A549 treated with DMSO at 1 μM for 4 hours (cell line): ENCODE measurements at places on chromosomes 2 and 18. TPM values are rescaled to one million over a fixed set of nuclear protein-coding genes. Genes with fewer than 3 reads are reported as not detected.

The PDE1A gene
- total RNA-seq: 0.09 to 0.11 TPM (median 0.10 TPM) in 4 of 5 replicates, not detected in the other

The ANO7 gene
- total RNA-seq: 1.9 to 2.6 TPM (median 2.1 TPM) in 5 replicates

The IL1F10 gene
- not detected in 5 replicates for total RNA-seq

The KLHL14 gene
- total RNA-seq: not detected in 5 replicates

The GKN1 gene
- total RNA-seq: 0.57 to 0.74 TPM (median 0.71 TPM) in 5 replicates

The IL1RL2 gene
- total RNA-seq: not detected in 5 replicates

The UGT1A5 gene
- total RNA-seq: 0.04 TPM in 1 of 5 replicates, not detected in the others

The SLC5A7 gene
- not detected in 5 replicates for total RNA-seq

The TMEM169 gene
- 0.40 to 0.91 TPM (median 0.63 TPM) in 5 replicates for total RNA-seq

The ALPI gene
- total RNA-seq: 0.02 TPM in 1 of 5 replicates, not detected in the others

The ALPG gene
- total RNA-seq: 0.07 to 0.15 TPM (median 0.13 TPM) in 4 of 5 replicates, not detected in the other

The MAIP1 gene
- 34.5 to 40.0 TPM (median 37.3 TPM) in 5 replicates for total RNA-seq

The GDF7 gene
- total RNA-seq: 0.02 to 0.05 TPM (median 0.05 TPM) in 5 replicates

The RND3 gene
- 55.6 to 70.9 TPM (median 62.1 TPM) in 5 replicates for total RNA-seq

The ZNF236 gene
- 2.5 to 3.8 TPM (median 3.2 TPM) in 5 replicates for total RNA-seq

The MITD1 gene
- 25.0 to 31.9 TPM (median 29.6 TPM) in 5 replicates for total RNA-seq

The WIPF1 gene
- total RNA-seq: 14.5 to 22.7 TPM (median 21.6 TPM) in 5 replicates

The SH3BP4 gene
- 33.2 to 34.7 TPM (median 33.9 TPM) in 5 replicates for total RNA-seq

The CACNB4 gene
- 0.10 to 0.20 TPM (median 0.11 TPM) in 5 replicates for total RNA-seq

The NPPC gene
- total RNA-seq: 0.35 to 0.50 TPM (median 0.37 TPM) in 3 of 5 replicates, not detected in the others

The IFT172 gene
- total RNA-seq: 7.4 to 13.1 TPM (median 9.8 TPM) in 5 replicates

The MRO gene
- 0.09 to 0.36 TPM (median 0.25 TPM) in 5 replicates for total RNA-seq

The USP37 gene
- total RNA-seq: 4.8 to 7.4 TPM (median 6.3 TPM) in 5 replicates

The RAX gene
- total RNA-seq: not detected in 5 replicates

The ABHD1 gene
- total RNA-seq: 1.1 to 2.3 TPM (median 1.6 TPM) in 5 replicates

The CLASP1 gene
- 14.5 to 20.1 TPM (median 19.4 TPM) in 5 replicates for total RNA-seq
